ENCODE measurements at places on chromosomes 5 and 9. TPM values are rescaled to one million over a fixed set of nuclear protein-coding genes. Genes with fewer than 3 reads are reported as not detected.
A peak's percentile ranks its signal among the peaks of the same experiment; 100 is the strongest.

GRCh38 chr5:140565024-140565779, 574 bp downstream of the SLC35A4 start:
- DNase-seq = no peak

GRCh38 chr9:71767776-71768321, 464 bp downstream of the CEMIP2 start:
- peak; percentile 51 for DNase-seq

- no peak for DNase-seq
Measured at GRCh38 chr5:155711882-155712281, 615.1 kb upstream of the SGCD start.

- no peak for DNase-seq
Measured at GRCh38 chr5:73816656-73817420, 190.8 kb downstream of the ARHGEF28 start.

DNA sequence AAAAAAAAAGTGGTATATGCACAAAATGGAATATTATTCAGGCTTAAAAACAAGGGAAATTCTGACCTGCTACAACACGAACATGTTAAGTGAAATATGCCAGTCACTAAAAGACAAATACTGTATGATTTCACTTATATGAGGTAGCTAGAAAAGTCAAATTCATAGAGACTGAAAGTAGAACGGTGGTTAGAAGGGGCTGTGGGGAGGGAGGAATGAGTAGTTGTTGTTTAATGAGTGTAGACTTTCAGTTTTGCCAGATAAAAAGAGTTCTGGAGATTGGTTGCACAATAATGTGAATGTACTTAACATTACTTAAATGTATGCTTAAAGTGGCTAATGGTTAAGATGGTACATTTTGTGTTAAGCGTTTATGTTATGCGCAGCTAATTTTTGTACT, 79.5 kb upstream of the IL12B start:
- no peak for DNase-seq

DNA sequence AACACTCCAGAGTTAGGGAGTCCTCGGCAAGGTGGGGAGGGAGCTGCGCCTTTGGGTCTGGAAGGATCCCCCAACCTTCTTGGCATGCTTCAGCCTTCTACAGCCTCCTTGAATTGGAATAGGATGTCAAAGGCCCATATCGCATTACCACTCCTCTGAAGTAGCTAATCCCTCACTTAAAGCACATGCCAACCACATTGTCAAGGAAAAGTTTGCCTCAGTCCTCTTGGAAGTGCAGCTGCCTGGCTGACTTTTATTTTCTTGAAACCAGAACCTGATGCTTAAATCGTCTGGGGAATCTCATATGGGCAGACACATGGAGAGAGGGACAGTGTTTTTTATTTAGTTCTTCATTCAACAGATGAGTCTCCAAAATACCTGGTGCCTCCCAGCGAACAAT, 14.5 kb downstream of the CXCL14 start:
- DNase-seq = no peak

- no peak for DNase-seq
Measured at GRCh38 chr5:150245808-150246207, 43.8 kb downstream of the CAMK2A start.

- no peak for DNase-seq
Measured at GRCh38 chr9:133394687-133395271, 18.6 kb downstream of the STKLD1 start.

- no peak for DNase-seq
Measured at GRCh38 chr5:850511-851006, at the start of gene ZDHHC11. ZDHHC11 (minus strand) TSS chr5:850986; CDS start chr5:850602, 384 bp downstream.

DNA sequence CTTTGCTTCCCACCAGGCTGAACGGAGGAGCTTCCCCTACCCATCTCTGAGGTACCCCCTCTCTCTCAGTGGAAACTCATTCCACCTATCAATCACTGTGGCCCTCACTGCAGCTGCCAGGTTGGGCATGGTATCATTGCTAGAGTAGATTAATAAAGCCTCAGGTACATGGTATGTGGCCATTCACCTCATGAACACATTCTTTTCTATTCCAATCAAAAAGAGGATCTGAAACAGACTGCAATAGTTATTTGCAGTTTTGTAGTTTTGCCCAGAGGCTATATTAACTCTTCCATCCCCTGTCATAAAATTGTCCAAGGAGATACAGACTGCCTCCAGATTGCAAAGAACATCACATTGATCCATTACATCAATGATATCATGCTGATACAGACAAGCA, 85.8 kb upstream of the MVB12B start:
- DNase-seq = no peak

DNA sequence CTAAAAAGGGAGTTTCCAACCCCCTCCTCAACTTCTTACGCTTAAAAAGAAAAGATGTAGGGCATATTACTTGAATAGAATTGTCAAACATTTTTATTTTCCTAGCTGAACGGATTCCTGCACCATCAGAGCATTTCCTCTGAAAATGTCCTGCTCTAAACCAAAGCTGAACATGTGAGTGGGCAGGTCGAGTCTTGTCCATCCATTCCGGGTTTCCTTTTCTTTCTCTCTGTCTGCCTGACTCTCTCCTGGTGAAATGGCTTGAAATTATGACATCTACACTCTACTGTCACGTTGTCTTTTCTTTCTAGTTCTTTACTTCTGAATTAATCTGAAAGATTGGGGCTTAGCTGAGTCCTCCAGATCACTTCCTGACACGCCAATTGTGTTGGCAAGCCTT, 39.2 kb upstream of the PTPN3 start:
- no peak for DNase-seq

Gene PCDHGA3
- 0.85 TPM for total RNA-seq

Gene MARCHF11
- not detected for total RNA-seq

Gene FGF18
- total RNA-seq = 1.3 TPM

Gene MCTP1
- total RNA-seq = 18.1 TPM

Gene ADCY2
- 0.28 TPM for total RNA-seq

Gene PCDHA4
- total RNA-seq = 0.58 TPM
